ENCODE measurements at places on chromosomes 3 and 15.

- no peak for DNase-seq
These were observed 53.8 kb downstream of the MGLL start for GRCh38 chr3:127768346-127769008.

GRCh38 chr3:174938102-174938501 is 79.0 kb downstream of the NAALADL2 start:
- no peak for DNase-seq

DNA sequence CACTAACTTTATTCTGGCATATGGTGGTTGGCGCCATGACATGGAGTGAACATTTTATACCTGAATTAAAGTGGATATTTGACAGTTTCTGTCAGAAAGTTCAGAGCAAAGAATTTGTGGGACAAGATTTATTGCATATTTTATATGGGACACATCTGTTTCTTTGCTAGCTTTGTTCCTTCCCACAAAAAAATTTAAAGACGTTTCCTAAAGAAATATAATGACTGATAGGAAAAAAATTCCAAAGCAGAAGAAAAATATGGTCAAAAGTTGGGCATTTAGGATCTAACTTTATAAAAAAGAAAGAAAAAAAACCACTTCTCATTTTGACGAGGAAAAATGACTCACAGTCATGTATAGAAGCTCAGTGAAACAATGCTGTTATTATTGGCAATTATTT is 101.6 kb downstream of the GREM1 start:
- no peak for DNase-seq

DNA sequence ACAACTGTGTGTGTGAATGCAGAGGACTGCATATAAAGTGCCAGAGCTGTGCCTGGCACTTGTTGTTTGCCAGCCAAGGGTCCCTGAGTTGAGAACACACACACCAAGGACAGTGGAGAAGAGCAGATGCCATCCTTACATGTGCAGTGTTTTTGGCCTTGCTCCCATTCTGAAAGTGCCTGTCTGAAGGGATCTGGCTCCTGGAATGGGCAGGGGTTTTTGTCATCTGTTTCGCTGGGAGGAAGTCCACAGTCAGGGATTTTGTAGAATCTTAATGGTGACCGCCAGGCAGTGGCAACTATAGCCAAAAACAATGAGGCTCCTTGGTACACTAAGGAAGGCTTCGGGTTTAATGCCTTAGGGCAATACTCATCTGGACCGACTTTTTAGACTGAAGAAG is 63.7 kb downstream of the DUT start:
- DNase-seq, result no peak

- DNase-seq, result no peak
These were observed 45.3 kb upstream of the LHFPL4 start for GRCh38 chr3:9598783-9599387.

GRCh38 chr3:30353711-30354467 is 252.5 kb upstream of the TGFBR2 start:
- DNase-seq, result peak; percentile 74

DNA sequence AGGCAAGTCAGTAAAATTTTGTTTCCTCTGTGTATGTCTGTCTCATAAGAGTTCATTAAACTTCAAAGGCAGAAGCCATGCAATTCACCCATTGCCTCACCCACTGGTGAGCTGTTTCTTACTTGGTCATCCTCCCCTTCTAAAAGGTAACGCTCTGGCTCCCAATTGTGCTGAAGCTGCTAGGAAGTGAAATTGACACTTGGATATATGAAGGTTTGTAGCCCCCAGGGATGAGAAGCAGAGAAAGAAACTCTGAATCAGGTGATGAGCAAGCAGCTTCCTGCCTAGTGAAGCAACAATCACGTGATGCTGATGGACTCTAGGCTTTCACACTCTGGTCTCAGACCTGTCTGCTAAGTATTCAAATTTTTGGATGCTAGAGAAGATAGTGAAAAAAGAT is 70.7 kb downstream of the CD200R1L start:
- no peak for DNase-seq

DNA sequence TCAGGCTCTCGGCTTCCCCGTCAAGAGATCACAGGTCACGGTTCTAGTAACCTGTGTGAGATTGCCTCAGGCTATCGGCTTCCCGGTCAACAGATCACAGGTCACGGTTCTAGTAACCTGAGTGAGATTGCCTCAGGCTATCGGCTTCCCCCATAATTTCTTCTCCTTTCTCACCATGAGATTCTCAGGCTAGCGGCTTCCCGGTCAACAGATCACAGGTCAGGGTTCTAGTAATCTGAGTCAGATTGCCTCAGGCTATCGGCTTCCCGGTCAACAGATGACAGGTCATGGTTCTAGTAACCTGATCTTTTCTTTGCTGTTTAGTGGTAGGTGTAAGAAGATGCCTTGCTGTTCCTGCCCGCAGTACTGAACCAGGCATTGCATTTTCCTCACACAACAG is 418.2 kb upstream of the ZNF717 start:
- no peak for DNase-seq

GRCh38 chr3:42654331-42655201 is 1.1 kb downstream of the ZBTB47 start:
- DNase-seq, result no peak

GRCh38 chr15:64851503-64851840 is 9.8 kb downstream of the PLEKHO2 start:
- DNase-seq, result no peak

DNA sequence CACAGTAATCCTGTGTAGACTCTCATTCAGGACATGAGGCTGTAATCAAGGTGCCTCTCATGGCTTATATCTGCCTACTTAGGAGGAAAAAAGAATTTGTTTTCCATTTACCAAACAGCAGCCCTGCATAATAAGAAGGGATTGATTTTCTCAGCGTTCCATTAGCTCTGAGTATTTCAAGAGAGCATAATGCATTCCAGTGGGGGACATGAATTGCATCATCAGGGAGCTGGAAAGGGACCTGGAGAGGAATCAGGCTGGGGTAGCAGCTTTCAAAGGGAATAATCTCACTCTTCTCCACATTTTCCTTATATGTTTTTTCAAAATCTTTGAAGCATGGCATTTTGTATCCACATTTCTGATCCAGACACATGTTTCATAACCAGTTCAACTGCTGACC is 150.6 kb upstream of the ANKRD28 start:
- DNase-seq, result no peak

- DNase-seq, result peak; percentile 75
These were observed 23.5 kb downstream of the ZNF80 start for GRCh38 chr3:114213627-114214541.

- no peak for DNase-seq
These were observed 251.0 kb upstream of the TLE3 start for GRCh38 chr15:70348581-70349344.

DNA sequence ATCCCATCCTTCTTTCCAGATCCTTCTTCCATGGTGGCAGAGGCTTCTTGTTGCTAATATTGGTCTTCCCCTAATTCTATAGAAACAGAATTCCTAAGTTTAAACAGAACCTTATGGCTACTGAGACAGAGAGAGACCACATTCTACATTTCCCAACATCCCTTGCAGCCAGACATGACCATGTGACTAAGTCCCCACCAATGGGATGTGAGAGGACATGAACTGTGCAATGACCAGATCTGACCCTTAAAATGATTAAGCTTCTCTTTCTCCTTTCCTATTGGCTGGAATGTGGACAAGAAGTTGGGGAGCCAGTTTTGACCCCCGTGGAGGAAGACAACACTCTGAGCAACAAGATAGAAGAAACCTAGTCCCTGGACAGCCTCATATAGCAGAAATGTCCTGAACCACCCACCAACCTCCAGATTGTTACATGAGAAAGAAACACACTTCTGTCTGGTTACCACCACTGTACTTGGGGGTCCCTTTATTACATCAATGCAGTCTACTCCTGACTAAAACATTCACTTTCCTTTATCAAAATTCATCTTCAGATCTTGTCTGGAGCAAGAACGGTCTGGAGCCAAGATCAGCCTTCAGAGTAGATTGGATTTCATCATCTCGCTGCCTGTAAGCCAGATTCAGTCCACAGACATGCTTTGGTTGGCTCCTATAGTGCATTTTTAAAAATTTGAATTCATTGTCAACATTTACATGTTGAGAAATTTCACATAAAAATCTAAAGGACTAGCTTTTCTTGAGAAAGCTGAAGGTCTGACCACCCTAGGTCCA is 183.9 kb downstream of the SHQ1 start:
- DNase-seq, result no peak

DNA sequence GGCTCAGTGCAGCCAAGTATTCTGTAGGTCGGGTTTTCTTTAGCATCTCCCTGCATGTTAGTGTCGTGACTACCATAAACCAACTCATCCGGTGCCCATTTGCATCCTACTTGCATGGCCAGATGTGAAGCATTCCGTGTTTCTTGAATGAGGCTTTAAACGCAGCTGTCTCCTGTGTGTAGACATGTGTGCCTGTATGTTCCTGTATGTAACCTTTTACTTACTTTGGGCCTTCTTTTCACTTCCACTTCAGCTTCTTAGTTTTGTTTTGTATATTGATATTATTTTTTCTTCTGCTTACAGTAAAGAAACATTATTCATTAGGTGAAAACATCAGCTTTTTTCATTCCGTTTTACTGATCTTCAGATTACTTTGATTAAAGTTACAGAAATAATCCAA is 267.9 kb downstream of the BBX start:
- no peak for DNase-seq

GRCh38 chr3:83567935-83568334 is 1390.9 kb upstream of the CADM2 start:
- no peak for DNase-seq

GRCh38 chr15:92006186-92007028 is 152.9 kb downstream of the SLCO3A1 start:
- no peak for DNase-seq

- DNase-seq, result no peak
These were observed 18.7 kb downstream of the ATP13A3 start for GRCh38 chr3:194468086-194468485.

- no peak for DNase-seq
These were observed 46.2 kb downstream of the DPH6 start for GRCh38 chr15:35499723-35500122.

GRCh38 chr15:68713874-68714273 is 106.8 kb downstream of the ANP32A start:
- no peak for DNase-seq

GRCh38 chr3:197567904-197568681 is 12.3 kb upstream of the BDH1 start:
- DNase-seq, result no peak

- DNase-seq, result no peak
These were observed 92.3 kb downstream of the SMAD3 start for GRCh38 chr15:67157521-67158252.

DNA sequence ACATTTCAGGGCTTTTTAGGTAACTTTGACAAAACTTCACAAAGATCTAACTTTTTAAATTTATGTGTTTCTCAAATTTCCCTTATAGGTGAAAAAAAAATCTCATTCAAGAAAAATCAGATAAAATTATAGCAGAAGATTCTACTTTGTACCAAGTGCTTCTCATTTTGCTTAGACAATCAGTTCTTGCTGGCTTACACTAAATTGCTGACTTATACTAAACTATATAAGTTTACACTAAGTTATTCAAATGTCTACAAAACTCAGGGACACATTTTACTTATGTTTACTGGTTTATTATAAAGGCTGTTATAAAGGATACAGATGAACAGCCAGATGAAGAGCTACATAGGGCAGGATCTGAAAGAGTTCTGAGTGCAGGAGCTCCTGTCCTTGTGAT is 195.1 kb downstream of the ZPLD1 start:
- no peak for DNase-seq

DNA sequence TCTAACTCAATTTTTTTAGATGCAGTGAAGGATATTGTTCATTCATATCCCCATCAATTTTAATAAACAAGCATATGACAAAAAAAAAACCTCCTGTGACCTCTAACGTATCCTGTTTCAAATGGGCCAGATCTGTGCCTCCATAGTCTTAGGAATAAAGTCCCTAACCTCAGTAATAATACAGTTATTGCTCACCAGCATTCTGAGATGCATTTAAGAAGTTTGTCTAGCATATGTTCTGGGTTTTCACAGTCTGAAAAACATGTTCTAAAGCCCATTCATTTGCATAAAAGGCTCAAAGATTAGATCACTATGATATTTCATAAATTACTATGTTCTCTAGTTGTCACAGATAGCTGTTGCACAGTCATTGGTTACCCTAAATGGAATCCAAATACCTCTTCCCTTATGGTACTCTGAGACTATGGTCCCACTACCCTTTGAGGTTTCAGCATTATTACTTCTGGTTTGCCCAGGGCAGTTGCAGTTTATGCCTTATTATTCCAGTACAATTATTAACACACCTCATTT is 190.1 kb downstream of the ZIC4 start:
- no peak for DNase-seq

DNA sequence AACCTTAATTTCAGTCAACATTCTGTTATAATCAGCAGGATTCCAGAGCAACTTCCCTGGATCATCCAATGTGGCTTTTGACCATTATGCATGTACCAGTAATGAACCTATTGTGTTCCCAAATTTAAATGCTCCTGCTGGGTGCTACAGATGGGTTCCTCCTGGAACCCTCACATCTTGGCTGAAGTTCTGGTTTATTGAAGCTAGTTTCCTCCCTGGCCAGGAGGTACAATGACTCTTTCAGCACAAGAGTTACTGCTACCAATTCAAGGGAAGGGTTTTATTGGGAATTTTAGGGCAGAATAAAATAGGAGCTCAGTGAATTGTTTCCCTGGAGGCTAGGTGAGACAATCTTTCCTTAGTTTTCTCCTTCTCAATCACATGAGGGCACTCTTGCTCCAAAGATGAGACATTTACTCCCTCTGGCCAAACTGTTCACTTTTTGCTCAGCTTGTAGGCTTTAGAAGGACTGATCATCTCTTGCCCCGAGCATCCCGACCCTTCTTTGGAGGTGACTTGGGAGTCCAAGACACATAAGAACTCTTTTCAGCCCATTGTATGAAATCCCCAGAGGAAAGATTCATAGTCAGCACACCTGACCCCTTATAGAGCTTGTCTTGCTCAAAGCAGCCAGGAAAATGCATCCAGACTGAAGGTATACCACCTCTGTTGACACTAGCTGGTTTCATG is 8.8 kb upstream of the NPHP3 start:
- no peak for DNase-seq

DNA sequence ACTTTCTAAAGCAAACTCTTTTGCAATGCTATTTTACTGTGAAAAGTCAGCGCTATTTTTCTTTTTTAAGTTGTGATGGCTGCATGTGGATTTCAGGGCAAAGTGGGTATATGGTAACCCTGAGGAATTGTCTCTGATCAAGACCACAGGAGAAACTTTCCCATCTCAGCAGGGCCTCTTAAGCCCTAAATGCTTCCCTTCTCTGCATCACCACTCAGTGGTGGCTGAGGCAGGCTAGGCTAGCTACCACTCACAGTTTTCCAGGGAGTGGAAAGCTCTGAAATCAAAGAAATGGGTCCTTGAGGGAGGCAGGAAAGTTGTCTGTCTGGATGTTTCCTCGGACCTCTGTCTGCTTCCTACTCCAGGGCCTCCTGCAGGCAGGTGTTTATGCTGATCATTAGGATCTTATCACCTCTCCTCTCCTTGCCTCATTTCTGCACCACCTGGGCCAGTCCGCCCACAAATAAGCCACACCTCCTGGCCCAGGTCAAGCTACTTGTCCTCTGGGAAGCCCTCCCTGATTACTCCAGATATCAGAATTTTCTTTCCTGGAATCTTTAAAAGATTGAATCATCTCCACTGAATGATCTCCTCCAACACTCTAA is 37.0 kb downstream of the CEMIP start:
- DNase-seq, result no peak

GRCh38 chr3:126851934-126852333 is 131.0 kb upstream of the PLXNA1 start:
- DNase-seq, result no peak

All from activated naive CD4-positive, alpha-beta T cell treated with anti-CD3 and anti-CD28 coated beads, Interleukin-2, amount 10 ng/mL, durations not matched to agents 7 days and 5 days (primary cell).